ENCODE measurements at places on chromosomes 2 and 18. TPM values are rescaled to one million over a fixed set of nuclear protein-coding genes. Genes with fewer than 3 reads are reported as not detected.

GRCh38 chr2:29314816-29315571 lies 199.8 kb downstream of the CLIP4 start:
- DNase-seq = peak; percentile 20

GRCh38 chr2:67258122-67258521 lies 139.0 kb upstream of the ETAA1 start:
- no peak for DNase-seq

Gene GAL3ST2
- 90.1 TPM for total RNA-seq

Gene TSPYL6
- not detected for total RNA-seq

Gene TMBIM1
- 160 TPM for total RNA-seq

Measured in transverse colon (tissue), 4 donors.